ENCODE measurements at places on chromosomes 2 and 18.

GRCh38 chr2:20634507-20635112 lies 16.3 kb downstream of the HS1BP3 start:
- no peak for DNase-seq

- DNase-seq, result no peak
Measured at GRCh38 chr2:237721458-237721857, 77.1 kb upstream of the RBM44 start.

- DNase-seq, result no peak
Measured at GRCh38 chr2:134462275-134462674, 208.4 kb downstream of the MGAT5 start.

GRCh38 chr18:8496186-8496585 lies 113.1 kb upstream of the RAB12 start:
- no peak for DNase-seq

- DNase-seq, result no peak
Measured at GRCh38 chr2:1873343-1873742, 129.0 kb upstream of the PXDN start.

GRCh38 chr18:34018336-34018735 lies 206.4 kb downstream of the NOL4 start:
- no peak for DNase-seq

GRCh38 chr2:141611-142010 lies 95.3 kb upstream of the FAM110C start:
- no peak for DNase-seq

- no peak for DNase-seq
Measured at GRCh38 chr2:240930096-240930630, 24.0 kb downstream of the CROCC2 start.

- no peak for DNase-seq
Measured at GRCh38 chr18:41370740-41371139, 584.3 kb upstream of the PIK3C3 start.

- DNase-seq, result no peak
Measured at GRCh38 chr2:137921105-137921880, 43.0 kb upstream of the HNMT start.

DNA sequence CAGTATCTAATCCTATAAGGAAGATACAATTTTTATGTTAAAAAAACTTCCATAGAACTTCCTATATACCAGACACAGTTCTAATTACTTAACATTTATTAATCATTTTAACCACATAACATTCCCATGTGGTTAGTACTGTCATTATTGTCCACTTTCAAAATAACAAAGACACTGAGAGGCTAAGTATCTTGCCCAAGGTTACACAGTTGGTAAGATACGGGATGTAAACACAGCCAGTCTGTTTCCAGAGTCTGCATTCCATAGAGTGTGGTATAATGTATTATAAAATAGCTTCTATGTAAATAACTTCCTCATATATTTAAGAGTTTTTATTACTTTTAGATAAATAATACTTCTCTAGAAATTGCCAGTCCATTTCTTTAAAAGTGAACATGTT lies 383.3 kb upstream of the ETAA1 start:
- DNase-seq, result no peak

GRCh38 chr2:9118383-9118960 lies 88.1 kb upstream of the ASAP2 start:
- DNase-seq, result no peak

DNA sequence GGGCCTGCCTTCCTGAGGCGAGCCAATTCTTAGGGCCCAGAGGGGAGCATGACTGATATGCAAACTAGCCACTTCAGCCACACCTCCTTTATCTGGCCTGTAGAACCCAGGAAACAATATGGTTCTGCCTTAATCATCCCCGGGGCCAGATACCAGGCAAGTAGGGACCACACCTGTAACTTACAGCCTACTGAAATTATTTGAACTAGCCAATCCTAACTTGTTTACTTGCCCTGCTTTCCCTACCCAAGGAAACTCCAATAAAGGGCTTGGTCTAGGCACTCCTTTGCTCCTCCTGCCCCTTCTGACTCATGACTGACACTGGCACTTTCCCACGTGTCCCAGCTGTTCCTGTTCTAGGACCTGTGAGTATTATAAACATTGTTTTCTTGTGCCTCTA lies 57.6 kb downstream of the MYOM1 start:
- no peak for DNase-seq

GRCh38 chr18:76874642-76875389 lies 52.5 kb downstream of the ZNF236 start:
- DNase-seq, result no peak

- no peak for DNase-seq
Measured at GRCh38 chr2:43846140-43846793, 7.5 kb downstream of the ABCG8 start.

DNA sequence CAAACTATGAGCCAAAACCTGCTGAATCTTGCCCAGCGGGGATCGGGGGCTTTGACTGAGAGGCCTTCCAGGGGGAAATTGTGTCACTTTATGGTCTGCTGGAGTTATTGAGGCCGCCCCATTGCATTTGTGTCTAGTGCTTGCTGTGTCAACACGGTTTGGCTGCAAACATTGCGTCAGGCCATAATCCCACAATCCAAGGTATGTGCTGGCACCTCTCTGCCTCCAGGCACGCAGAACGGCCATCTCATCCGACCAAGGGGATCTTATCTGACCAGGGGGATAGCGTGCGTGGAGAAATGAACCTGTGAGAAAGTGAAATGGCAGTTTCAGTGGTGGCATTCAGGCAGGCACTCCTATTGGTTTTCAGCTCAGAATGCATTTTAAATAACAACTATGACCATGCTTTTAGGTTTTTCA lies 18.1 kb upstream of the LYPD6B start:
- DNase-seq, result no peak

- no peak for DNase-seq
Measured at GRCh38 chr2:229910832-229911412, 10.9 kb downstream of the TRIP12 start.

DNA sequence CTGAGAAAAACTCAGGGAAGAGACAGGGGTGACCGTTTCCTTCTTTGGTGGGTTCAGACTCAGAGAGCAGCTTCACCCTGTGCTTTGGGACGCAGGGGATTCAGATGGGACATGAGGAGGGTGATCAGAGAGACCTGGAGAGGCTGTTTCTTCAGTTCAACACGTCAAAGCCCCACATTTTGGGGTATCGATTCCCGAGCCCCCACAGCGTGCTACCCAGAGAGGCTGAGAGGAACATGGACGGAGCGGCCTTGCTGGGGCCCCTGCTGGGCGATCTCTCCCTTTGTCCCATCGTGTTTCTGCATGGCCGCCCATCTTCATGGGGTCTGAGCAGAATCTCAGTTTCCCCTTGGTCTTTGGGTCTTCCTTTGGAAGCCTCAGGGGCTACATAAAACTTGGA lies 38.2 kb upstream of the PXDN start:
- DNase-seq, result no peak

- no peak for DNase-seq
Measured at GRCh38 chr18:73245345-73245744, 377.6 kb upstream of the NETO1 start.

DNA sequence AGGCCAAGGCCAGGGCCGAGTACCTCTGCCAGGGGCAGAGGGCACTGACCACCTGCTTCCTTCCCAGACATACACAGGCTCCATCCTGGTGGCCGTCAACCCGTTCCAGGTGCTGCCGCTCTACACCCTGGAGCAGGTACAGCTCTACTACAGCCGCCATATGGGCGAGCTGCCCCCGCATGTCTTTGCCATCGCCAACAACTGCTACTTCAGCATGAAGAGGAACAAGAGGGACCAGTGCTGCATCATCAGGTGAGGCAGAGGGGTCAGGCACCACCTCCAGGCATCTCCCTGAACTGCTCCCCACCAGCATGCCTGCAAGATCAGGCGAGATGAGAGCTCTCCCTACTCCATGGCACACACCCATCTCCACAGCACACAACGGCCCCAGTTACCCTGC lies 31.1 kb downstream of the MYO7B start:
- no peak for DNase-seq

- DNase-seq, result no peak
Measured at GRCh38 chr2:102520801-102521200, 47.8 kb downstream of the SLC9A4 start.

DNA sequence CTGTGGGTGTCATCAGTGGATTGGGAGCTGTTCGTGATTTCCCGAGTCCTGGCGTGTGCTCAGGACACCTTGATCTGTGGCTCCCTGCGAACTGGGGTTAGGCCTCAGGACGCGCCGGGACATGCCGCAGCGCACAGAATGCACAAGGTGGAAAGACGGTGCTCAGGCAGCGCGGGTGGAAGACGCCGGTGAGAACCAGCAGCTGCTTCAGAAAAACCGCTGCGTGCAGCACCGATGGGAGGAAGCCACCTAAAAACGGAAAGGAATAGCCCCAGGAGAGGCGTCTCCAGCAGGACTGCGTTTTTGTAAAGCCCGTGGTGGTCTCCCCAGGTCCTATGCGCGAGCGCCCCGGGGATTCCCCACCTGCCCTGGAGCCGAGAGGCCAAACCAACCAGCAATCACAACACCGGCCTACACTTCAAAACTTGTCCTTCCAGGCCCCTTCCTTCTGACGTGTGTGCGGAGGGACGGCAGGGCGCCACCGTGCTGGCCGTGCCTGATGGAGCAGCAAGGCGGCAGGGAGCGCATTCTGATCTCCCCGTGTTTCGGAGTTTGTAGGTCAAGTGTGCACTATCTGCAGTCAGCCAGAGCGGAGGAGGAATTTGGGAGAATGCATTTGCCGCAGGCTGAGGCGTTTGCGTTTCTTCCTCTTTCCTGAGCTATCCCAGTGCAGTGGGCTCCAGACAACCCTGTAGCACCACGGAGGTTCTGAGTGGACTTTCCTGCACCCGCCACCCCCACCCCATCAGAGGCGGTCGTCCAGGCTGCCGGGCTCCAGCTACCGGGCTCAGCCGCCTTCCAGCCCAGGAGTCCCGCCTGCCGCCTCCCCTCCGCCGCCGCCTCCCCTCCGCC lies 32.2 kb downstream of the RTP5 start:
- DNase-seq, result no peak

DNA sequence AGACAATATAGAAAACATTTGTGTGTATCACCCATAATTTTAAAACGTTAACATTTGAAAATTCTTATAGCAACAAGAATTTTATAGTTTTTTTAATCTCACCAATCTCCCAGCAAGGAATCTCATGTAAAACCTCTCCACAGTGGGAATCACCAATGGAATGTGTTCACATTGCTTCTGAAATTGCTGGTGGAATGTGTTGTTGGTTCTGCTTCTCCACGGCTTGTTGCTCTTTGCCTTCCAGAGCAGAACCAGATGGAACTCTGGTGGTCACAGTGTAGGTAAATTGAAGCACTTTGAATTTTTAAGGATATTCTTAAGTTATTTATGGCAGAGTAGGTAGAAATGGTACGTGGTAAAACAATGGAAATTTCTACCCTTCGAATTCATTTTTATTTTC lies 35.1 kb downstream of the DCAF17 start:
- no peak for DNase-seq

GRCh38 chr2:46309052-46309953 lies 12.1 kb downstream of the EPAS1 start:
- DNase-seq, result no peak

DNA sequence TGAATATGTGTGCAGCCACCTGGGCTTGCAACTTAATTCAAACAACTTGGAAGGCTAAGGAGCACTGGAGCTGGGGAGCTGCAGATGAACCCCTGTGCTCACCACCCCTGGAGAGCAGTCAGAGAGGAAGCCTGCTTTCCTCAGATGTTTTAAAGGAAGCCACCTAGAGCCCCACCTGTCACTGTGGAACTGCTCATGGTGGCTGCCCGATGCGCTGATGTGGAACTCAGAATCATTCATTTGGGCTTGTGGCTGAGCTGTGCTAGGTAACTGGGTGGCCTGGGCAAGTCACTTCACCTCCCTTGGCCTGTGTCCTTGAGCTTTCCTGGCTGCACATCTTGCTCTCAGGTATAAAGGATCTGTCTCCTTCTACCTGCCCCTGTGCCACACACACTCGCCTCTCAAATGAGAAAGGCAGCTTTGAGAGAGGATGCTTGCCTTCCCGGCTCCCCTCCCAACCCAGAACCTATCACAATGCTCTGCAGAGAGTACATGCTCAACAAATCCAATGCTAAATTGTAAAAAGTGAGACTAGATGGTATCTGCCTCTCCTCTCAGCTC lies 41.3 kb downstream of the BCL11A start:
- no peak for DNase-seq

DNA sequence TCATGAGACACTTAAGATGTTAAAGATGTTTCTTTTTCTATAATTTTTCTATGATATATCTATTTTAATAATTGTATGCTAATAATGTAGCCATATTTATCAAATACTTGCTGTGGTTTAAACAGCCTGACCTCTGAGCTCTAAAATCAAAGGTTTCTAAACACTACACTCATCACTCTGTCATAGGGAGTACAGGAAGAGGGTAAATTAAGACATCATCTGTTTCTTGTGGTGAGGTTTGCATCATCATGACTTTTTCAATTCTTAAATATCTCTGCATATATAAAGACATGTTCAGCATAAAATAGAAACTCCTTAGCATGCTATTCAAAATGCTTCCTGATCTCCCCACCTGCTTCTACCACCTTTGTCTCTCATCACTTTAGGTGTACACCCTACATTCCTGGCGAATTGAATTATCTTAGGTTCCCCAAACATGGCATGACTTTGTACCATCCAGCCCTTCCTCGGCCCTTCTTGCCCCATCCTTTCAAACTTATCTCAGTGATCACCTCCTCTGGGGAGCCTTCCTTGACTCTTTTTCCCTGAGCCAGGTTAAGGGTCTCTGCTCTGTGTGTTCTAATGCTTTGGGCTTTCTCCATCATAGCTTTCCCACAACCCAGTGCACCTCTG lies 105.3 kb upstream of the TTN start:
- no peak for DNase-seq

DNA sequence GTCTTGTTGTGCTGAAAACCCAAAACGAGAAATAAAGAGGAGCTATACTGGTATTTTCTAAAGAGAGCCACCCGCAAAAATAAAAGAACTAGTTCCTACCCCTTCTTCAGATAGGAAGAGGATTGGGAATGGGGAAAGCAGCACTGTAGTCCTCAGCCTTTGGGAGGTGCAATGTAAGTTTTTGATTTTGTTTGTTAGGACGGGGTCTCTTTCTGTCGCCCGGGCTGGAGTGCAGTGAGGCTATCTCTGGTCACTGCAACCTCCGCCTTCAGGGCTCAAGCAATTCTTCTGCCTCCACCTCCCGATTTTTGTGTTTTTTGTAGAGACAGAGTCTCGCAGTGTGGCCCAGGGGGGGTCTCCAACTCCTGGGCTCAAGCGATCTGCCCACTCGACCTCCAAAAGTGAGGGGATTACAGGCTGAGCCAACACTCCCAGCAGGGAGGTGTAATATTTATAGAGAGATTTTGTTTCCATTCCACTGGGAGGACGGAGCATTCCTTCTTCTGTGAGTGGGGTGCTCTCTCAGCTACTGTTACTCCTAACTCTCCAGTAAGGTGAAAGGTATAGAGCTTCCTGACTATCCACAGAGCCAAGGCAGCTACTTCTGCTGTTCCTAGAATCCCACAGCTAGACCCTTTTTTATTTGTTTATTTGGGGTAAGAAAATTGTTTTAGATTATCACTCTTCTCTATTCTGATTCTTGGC lies 13.1 kb upstream of the GULP1 start:
- no peak for DNase-seq

DNA sequence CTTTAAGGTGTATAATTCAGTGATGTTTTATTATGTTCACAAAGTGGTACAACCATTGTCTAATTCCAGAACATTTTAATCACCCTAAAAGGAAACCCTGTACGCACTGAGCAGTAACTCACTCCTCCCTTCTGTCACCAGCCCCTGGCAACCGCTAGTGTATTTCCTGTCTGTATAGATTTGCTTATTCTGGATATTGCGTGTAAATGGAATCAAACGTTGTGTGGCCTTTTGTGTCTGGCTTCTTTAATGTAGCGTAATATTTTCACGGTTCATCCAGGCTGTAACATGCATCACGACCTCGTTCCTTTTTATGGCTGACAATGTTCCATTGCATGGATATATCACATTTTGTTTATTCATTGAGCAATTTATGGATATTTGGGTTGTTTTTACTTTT lies 8.3 kb downstream of the ZDBF2 start:
- no peak for DNase-seq
